ENCODE measurements at places on chromosomes 12 and 14.

DNA sequence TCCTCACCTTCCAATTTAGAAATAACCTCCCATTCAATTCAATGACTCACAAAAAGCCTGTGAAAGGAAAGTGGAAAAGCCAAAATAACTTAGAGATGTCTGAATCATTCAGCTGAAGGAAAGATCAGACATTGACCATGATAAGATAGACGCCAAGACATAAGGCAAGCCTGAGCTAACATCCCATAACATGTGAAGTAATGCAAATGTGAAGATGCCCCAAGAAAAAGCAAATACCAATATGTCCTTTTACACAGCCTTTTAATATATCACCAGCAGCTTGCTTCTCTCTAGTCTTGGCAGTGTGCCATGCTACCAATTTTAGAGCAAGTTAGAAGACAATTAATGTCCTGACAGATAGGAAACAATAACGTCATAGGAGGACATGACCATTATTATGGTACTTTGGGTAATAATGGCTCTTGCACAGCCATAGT, 2.4 kb upstream of the NUMB start:
- DNase-seq, result no peak

- peak; percentile 1 for DNase-seq
Measured at GRCh38 chr14:74085047-74085637, 386 bp downstream of the LIN52 start.

GRCh38 chr14:89912667-89913211, 41.8 kb downstream of the EFCAB11 start:
- DNase-seq, result no peak

DNA sequence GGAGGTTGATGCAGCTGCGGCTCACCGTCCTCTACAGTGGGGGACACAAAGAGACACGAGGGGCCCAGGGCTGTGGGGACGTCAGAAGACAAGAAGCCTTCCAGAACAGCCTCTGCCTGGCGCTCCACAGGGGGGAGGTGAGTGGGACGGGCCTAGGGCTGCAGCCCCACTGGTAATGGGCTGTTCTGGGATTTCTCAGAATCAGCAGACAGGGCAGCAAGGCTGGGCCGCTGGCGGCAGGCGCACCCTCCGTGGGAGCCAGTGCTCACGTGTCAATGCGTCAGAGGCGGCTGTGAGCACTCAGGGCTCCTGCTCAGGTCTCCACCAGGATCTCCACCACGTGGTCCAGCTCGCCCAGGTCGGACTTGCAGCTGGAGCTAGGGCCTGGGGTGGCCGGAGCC, 10.0 kb downstream of the CDCA4 start:
- DNase-seq, result no peak

- peak; percentile 41 for DNase-seq
Measured at GRCh38 chr12:53190108-53190729, 9.5 kb upstream of the CSAD start.

DNA sequence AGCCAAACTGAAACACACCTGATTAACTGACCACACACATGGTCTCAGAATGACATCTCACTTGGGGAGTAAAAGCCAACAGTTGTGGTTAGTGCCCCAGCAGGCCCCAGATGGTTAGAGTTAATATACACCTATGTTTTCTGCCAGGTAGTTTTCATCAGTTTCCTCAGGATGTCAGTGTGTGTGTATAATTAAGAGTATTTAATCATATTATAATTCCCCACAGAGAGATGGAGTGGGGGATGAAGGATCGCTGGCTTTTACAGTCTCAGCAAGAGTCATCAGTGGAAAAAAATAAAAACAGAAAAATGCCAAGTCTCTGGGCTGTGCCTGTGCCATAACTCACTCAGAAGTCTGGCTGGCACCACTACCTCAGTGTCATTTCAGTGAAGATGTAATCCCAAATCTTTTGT, 412.5 kb downstream of the ZFP36L1 start:
- no peak for DNase-seq

DNA sequence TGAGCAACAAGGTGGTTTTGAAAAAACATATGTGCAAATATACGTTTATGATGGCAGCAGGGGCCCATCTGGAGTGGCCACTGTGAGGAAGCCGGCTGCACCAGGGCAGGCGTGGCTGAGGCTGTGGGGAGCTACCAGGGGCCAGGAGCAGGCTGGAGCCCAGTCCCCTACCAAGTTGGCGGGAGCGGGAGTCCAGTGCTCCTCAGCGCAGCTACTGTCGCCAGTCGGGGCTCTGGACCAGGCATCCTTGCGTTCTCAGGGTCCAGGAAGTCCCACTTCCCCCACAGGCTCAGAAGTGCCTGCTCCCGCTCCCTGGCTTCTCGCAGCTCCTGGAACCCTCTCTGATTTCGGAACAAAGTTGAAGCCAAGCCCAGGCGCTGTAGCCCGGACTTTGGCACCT, 1377.5 kb upstream of the FLRT2 start:
- no peak for DNase-seq

DNA sequence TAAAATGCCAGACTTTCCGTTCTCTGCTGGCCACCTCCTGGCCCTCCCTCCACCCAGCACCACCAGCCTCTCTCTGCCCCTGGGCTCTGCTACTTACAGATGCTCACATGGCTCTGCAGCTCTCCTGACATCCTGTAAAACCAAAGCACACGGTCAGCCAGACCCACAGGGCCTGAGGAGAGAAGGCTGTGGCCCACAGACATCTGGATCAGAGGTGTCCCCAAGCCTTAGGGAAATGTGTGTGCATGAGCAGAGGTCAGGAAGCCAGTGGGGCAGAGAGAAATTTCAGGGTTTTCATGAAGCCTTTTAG, 11.5 kb downstream of the KRT77 start:
- no peak for DNase-seq

- DNase-seq, result no peak
Measured at GRCh38 chr14:104118006-104118844, 20.2 kb upstream of the KIF26A start.

- DNase-seq, result peak; percentile 43
Measured at GRCh38 chr14:106586098-106586704, 1059.8 kb downstream of the TMEM121 start.

DNA sequence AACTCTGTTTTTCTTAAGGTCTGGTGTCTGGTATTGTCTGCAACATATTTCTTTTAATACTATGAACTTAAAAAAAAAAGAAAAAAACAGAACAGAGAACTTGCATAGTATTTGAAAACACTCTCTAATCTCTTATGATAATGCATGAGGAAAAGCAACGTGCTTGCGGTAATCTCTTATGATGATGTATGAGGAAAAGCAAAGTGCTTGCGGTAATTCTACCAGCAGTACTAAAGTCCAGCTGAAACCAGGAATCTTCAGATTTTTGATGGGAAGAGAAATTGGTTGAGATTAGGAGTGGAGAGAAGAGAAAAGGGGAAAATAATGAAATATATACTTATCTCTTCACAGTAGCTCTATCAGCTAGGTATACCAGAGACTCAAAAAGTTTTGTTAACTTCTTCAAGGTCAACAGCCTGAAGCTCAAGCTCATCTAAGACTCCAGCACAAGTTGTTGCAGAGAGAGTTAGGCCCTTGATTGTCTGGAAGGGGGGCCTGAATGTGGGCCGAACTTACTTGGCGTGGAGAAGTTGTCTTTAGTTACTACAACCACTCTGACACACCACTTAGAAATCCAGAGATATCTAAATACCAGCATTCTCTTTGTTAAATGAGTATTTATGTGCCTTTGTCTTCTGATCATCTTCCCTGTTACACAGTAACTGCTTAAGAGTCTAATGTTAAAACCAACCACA, 240.4 kb downstream of the PRKD1 start:
- DNase-seq, result no peak

DNA sequence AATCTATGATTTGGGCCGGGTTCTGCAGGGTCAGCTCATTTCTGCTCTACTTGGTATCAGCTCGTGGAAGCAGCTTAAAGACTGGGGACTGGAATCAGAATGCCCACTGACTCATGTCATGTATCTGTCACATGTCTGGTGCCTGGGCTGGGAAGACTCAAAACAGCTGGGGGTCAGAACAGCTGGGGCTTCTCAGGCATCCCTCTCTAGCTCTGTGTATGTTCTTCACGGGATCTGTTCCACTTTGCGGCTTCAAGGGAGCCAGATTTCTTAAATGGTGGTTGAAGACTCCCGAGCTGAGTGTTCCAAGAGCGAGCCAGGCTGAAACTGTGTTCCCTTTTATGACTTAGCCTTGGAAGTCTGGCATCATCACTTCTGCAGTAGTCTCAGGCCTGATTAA, 11.9 kb downstream of the AEBP2 start:
- no peak for DNase-seq

- no peak for DNase-seq
Measured at GRCh38 chr12:131002216-131002631, 48.5 kb downstream of the ADGRD1 start.

GRCh38 chr14:41285186-41285748, 321.4 kb upstream of the LRFN5 start:
- DNase-seq, result no peak

DNA sequence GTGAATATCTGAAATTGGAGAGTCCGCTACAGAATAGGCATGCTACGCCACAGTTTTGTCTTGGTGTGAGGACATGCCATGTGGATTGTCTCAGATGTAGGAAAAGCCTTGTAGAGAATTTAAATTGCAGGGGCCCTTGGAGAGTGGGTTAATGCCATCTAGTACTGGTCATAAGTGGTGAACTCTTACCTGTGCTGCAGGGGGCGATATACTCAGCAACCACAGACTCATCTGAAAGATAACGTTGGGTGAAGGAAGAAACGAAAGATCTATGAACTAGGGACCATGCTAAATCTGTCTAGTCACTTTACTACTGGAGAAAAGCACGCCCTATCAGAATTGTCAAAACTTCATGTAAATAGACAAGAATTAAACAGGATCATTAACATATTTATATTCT, 33.7 kb upstream of the A2M start:
- no peak for DNase-seq

- DNase-seq, result no peak
Measured at GRCh38 chr12:53974084-53975063, at the start of gene HOTAIR. Gene HOTAIR, minus strand, starts transcription at chr12:53974954.

GRCh38 chr12:89083491-89083890, 268.8 kb downstream of the DUSP6 start:
- DNase-seq, result no peak

DNA sequence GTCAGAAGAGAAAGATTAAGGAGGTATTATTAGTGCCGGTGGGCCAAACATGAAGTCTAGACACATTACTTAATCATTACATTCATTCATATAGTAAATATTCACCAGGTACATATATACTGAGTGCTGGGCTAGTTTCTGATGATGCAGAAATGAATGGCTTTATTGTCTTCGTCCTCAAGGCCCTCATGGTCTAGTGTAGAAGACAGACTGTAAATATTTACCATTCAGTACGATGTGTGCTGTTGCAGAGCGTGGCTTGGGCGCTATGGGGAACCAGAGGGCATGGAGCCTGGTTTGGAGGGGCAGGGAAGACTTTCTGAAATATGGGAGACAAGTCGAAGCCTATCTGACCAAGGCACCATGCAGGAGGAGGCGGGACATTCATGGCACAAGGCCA, 37.0 kb upstream of the TCL1B start:
- no peak for DNase-seq

GRCh38 chr14:85438481-85438942, 91.4 kb upstream of the FLRT2 start:
- DNase-seq, result no peak

GRCh38 chr12:130632642-130633041, 83.5 kb downstream of the RIMBP2 start:
- no peak for DNase-seq

DNA sequence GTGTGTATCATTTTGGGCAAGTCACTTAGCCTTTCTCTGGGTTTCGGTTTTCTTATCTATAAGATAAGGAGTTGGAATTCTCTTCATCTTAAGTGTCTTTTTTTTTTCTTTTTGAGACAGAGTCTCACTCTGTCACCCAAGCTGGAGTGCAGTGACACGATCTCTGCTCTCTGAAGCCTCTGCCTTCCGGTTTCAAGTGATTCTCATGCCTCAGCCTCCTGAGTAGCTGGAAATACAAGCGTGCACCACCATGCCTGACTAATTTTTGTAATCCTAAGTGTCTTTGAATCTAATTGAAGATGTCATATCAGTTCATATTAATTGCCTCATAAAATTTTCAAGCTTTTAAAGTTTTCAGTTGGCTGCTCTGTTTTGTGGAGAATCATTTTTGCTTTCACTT, 4.0 kb downstream of the SRGAP1 start:
- DNase-seq, result no peak

DNA sequence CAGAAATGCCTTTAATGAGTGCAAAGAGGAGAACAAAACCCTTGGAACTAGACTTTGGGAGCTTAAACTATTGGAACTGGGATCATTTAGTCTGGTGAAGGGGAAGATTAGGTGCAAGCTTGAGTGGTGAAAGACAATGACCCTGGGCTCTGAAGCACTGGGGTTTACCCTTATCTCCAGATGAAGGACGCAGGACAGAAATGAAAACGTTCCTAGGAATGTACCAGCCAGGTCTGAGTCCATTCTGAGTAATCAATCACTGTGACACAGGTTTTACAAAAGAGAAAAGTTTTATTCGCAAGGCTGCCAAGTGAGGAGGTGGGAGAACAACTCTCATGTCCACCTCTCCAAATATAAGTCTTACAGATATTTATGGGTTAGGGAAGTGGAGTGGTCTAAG, 249.1 kb downstream of the LRIG3 start:
- no peak for DNase-seq

DNA sequence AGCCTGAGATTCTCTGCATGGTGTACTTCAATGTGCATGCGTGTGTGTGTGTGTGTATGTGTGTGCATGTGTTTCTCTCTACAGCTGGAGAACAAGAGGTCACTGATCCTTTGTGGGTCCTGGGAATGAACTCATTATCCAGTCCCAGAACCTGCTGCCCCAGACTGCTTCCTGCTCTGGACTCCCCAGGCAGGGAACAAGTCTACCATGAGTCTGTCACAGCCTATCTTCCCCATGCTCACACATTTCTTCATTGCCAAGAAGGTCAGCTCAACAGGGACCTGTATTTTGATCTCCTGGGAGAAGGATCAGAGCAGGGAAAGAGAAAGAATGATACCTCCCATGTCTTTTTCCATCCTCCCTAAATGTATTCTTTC, 2.9 kb upstream of the AGAP2 start:
- DNase-seq, result no peak

DNA sequence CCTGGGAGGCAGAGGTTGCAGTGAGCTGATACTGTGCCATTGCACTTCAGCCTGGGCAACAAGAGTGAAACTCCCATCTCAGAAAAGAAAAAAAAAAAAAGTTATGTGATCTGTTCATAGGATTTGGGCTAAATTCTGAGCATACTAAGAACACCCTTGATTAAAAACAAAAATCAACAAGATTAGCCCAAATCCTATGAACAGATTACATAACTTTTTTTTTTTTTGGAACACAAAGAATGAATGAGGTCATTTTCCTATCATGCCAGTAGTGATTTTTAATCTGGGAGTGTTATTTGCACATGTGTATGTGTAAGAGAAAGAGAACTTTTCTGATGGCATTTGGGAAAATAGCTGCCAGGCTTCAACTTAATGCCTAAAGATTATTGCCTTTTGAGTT, 208.7 kb downstream of the ERC1 start:
- no peak for DNase-seq

GRCh38 chr12:15208140-15208539, 13.1 kb downstream of the RERG start:
- no peak for DNase-seq

Data from central memory CD4-positive, alpha-beta T cell (primary cell).